ENCODE measurements at places on chromosomes 16 and 17. TPM values are rescaled to one million over a fixed set of nuclear protein-coding genes. Genes with fewer than 3 reads are reported as not detected.

DNA sequence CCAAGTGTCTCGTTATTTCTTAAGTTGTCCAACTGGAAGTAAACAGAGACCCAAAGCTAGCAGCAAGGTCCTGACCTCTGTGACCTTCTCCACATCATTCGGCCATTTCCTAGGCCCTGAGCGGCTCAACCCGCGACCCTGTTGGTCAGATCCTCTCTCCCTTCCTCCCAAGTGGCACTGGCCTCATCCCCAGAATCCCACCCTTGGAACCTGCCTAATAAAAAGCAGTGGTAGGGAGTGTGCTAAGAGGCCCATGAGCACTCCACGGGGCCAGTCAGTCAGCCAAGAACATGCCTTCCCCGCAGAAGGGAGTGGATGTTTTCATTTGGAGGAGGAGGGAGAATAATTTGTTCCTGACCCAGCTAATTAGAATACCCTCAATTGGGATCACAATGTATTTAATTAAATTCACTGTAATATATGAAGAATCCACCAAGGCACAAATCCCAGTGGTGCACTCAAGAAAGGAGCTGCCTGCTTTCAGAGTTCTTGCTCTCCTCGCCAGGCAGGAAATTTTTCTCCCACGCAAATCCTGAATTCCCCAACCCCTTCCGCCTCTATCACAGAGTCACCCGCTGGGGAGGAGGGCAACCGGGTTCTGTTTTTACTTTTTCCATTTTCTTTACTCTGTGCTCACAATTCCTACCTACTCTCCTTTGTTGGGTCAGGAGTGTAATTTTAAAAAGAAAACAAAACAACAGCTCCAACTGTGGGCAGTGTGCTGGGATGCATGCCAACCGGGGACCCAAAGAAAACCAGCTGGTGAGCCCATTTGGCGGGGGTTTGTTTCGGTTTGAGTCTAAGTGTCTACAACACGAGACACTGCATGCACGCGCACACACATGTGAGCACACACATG is 153.4 kb downstream of the ZFHX3 start:
- no peaks in the 10 kb centered on the region for H3K4me1 ChIP-seq
- DNase-seq, result no peak
- no peaks in the 10 kb centered on the region for H3K27me3 ChIP-seq
- no peaks in the 10 kb centered on the region for H3K36me3 ChIP-seq

C17orf100 gene
- 0.76 TPM for total RNA-seq

GRCh38 chr17:15124264-15124595 is 140.9 kb downstream of the PMP22 start:
- no peak overlapping the region for H3K27ac ChIP-seq
- H3K36me3 ChIP-seq, result no peaks in the 10 kb centered on the region
- peaks cover 31% of the 10 kb centered on the region for H3K27me3 ChIP-seq
- H3K4me1 ChIP-seq, result no peaks in the 10 kb centered on the region
- DNase-seq, result no peak

DNA sequence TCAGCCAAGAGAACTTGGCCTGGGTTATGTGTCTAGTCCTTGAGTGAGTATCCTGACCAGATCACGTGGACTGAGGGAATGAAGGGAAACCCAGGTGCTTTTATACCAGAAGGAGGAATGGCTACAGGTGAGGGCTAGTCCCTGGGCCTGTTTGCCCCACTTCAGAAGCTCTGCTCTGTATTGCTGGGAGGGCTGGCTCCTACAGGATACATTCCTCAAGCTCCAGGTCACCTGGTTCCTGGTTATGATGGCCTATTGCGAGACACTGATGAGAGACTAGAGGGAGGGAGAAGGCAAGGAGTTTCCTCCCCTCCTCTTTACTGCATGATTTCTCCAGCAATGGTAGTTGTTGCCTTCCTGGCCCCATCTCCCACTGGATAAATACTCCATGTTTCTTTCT is 19.0 kb upstream of the SMG8 start:
- no peaks in the 10 kb centered on the region for H3K27me3 ChIP-seq
- no peak overlapping the region for H3K27ac ChIP-seq
- no peak overlapping the region for H3K4me3 ChIP-seq
- H3K36me3 ChIP-seq, result peaks cover 42% of the 10 kb centered on the region

DNA sequence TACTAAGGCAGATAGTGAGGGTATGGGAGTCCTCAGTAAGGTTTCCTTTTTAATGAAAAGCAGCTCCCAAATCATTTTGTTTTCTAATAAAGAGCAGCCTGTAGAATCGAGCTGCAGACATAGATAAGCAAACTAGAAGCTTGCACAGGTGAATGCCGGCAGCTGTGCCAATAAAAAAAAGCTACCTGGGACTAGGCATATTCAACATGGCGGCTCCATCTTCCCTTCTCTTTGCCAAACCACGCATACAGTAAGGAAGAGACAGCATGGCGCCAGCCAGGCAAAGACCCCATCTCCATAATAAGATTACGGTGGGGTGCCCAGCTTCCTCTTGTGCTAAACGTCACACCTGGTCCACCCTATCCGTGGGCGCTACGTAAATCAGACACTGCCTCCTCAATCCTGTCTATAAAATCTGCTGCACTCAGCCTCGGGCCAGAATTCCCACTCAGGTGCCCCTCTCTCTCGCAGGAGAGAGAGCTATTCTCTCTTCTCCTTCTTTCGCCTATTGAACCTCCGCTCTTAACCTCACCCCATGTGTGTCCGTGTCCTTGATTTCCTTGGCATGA is 92.7 kb upstream of the FA2H start:
- H3K4me3 ChIP-seq, result no peak overlapping the region
- no peak for DNase-seq
- no peaks in the 10 kb centered on the region for H3K36me3 ChIP-seq
- H3K27me3 ChIP-seq, result no peaks in the 10 kb centered on the region
- H3K4me1 ChIP-seq, result peaks cover 25% of the 10 kb centered on the region

DNA sequence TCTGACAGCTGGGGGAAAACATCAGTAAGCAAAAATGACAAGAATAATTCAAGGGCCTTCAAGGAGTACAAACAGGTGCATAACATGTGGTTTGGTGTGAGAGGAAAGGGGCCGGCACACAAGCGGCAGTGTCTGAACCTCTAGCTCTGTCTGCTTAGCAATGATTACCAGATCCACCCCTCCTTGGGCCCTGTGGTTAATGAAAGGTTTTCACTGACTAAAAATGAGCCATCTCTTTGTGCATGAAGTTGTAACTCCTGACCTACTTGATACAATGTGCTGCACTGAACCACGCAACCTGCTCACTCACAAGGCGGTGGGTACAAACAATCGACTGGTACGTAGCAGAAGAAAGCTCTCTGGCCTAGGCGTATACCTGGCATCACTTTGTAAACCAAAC is 15.1 kb downstream of the FAM117A start:
- no peaks in the 10 kb centered on the region for H3K36me3 ChIP-seq
- H3K4me1 ChIP-seq, result no peaks in the 10 kb centered on the region
- no peak overlapping the region for H3K27ac ChIP-seq
- no peak overlapping the region for H3K4me3 ChIP-seq
- DNase-seq, result no peak
- no peaks in the 10 kb centered on the region for H3K27me3 ChIP-seq

DNA sequence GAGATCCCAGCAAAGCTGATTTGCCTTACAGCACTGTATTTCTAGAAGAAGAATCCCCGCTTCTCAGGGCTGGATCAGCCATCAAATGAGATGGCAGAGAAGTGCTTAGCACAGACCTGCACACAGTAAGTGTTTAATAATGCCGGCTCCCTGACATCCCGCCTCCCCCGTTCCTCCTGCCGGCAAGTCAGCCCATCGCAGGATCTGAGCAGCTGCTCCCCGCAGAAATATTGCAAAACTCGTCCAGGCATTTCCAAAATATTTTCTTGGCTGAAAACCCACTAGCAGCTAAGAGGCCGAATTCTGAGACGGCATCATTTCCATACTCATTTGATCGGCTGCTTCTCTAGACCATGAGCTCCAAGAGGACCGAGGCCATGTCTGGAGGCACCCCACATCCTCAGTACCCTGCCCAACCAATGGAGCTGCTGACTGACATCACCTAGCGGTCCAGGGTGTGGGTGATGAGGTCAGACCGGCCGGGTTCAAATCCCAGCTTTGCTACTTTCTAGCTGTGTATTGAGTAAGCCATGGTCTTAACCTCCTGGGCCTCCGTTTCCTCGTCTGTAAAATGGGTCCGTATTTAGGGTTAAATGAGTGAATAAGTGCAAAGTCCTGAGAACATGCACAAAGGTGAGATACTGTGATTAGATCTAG is 251.5 kb downstream of the KATNIP start:
- no peaks in the 10 kb centered on the region for H3K36me3 ChIP-seq
- H3K27me3 ChIP-seq, result peaks cover 41% of the 10 kb centered on the region
- H3K4me1 ChIP-seq, result no peaks in the 10 kb centered on the region
- DNase-seq, result no peak
- H3K4me3 ChIP-seq, result no peak overlapping the region

DNA sequence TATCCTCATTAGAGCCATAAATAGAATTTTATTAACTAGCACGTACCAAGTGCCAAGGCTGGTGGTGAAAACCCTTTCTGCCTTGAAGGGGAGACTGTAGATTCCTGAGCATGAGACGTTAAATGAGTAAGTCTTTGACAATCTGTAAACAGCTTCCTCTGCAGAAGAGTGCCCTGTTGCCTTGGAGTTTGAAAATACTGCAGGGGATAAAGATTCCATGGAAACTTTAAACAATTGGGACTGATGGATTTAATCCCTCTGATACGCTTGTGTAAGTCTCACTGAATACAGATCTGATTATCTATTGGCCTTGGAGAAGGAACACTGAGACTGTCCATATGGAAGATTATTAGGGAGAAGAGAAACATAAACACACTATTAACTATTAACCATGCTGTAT is 1053.4 kb upstream of the RBFOX1 start:
- H3K4me3 ChIP-seq, result no peak overlapping the region
- no peak for DNase-seq
- no peaks in the 10 kb centered on the region for H3K4me1 ChIP-seq
- no peaks in the 10 kb centered on the region for H3K27me3 ChIP-seq
- no peak overlapping the region for H3K27ac ChIP-seq

ALOX12B gene
- total RNA-seq, result 3.8 TPM

GPR139 gene
- not detected for total RNA-seq

DNAH2 gene
- total RNA-seq, result 2.0 TPM

DNA sequence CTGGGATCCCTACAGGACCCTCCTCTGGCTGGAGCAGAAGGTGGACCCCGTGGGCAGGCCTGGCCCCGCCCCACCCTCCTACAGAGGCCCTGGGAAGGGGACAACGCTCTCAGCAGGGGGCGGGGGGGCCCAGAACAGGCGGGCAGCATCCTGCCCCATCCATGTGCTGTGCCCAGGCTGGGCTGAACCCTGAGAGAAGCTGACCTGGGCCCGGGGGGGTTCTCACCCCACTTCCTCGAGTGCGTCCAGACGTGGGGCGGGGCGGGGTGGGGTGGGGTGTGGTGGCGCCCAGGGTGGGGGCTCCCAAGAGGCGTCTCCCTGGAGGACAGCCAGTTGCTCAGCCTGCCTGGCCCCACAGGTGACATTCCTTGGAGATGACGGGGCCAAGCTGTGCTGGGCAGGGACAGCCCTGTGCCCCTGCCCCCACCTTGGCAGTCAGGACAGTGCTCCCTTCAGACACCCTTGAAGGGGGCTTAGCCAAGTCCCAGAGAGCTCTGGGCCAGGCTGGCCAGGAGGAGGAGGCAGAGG is 390 bp upstream of the UNC13D start:
- peak overlapping the region; percentile 88 for H3K27ac ChIP-seq
- peaks cover 63% of the 10 kb centered on the region for H3K4me1 ChIP-seq
- peaks cover 19% of the 10 kb centered on the region for H3K36me3 ChIP-seq

DNA sequence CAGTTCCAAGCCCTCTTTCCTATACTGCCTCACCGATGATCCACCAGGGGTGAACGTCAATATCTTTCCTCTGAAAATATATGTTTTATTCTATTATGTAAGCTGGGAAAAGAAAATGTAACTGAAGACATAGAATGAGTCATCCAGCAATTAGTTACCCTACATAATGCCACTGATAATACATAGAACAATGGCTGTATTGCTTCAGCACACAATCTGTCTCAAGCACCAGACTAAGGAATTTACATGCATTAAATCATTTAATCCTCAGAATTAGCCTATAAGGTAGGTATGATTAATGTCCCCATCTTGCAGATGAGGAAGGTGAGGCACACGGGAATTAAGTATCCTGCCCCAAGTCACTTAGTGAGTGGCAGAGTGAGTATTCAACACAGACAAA is 472.8 kb downstream of the TOX3 start:
- H3K4me3 ChIP-seq, result no peak overlapping the region
- no peak overlapping the region for H3K27ac ChIP-seq
- DNase-seq, result no peak
- H3K27me3 ChIP-seq, result no peaks in the 10 kb centered on the region
- H3K36me3 ChIP-seq, result no peaks in the 10 kb centered on the region
- H3K4me1 ChIP-seq, result no peaks in the 10 kb centered on the region

NUPR1 gene
- 2.2 TPM for total RNA-seq

IRX3 gene
- 2.0 TPM for total RNA-seq

GRCh38 chr16:89191033-89191900 is 9.1 kb downstream of the SLC22A31 start:
- no peak overlapping the region for H3K27ac ChIP-seq
- H3K36me3 ChIP-seq, result no peaks in the 10 kb centered on the region
- H3K4me3 ChIP-seq, result peak overlapping the region; percentile 47
- H3K4me1 ChIP-seq, result peaks cover 27% of the 10 kb centered on the region

FBXO39 gene
- not detected for total RNA-seq

DNA sequence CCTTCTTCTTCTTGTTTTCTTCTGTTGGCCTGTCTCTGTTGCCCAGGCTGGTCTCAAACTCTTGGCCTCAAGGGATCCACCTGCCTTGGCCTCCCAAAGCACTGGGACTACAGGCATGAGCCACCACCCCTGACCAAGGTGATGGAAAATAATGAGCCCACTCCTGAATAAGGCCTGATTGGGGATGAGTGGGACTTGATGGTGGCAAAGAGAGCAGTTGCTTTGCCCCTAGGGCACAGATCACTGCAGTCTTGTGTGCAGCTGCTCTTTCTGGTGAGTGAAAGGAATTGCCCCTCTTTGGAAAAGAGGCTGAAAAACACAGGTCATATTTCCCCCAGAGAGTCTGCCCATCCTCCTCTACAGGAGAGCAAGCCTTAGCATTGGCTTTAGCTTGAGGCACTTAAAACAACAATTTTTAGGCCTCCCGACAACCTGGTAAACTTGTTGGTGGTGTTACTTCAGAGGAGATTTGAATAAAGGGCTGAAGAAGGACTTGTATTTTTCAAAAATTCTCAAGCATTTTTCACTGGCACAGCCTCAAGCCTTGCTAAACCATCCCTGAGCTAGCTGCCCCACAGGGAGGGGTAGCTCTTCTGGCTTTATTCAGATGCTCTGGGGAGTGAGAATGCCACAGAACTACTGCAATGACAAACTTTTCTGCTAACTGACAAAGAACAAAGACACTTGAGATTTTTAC is 6.1 kb upstream of the PDP2 start:
- H3K36me3 ChIP-seq, result no peaks in the 10 kb centered on the region
- H3K4me3 ChIP-seq, result no peak overlapping the region
- peaks cover 12% of the 10 kb centered on the region for H3K4me1 ChIP-seq
- DNase-seq, result no peak
- H3K27ac ChIP-seq, result peak overlapping the region; percentile 11
